ENCODE measurements at places on chromosomes 5 and 9. TPM values are rescaled to one million over a fixed set of nuclear protein-coding genes. Genes with fewer than 3 reads are reported as not detected.

Gene CRHBP
- total RNA-seq: not detected

Gene SLC36A3
- total RNA-seq: not detected

Gene SLC34A3
- not detected for total RNA-seq

GRCh38 chr9:34334337-34334824 lies 5.0 kb downstream of the NUDT2 start:
- no peak for DNase-seq

DNA sequence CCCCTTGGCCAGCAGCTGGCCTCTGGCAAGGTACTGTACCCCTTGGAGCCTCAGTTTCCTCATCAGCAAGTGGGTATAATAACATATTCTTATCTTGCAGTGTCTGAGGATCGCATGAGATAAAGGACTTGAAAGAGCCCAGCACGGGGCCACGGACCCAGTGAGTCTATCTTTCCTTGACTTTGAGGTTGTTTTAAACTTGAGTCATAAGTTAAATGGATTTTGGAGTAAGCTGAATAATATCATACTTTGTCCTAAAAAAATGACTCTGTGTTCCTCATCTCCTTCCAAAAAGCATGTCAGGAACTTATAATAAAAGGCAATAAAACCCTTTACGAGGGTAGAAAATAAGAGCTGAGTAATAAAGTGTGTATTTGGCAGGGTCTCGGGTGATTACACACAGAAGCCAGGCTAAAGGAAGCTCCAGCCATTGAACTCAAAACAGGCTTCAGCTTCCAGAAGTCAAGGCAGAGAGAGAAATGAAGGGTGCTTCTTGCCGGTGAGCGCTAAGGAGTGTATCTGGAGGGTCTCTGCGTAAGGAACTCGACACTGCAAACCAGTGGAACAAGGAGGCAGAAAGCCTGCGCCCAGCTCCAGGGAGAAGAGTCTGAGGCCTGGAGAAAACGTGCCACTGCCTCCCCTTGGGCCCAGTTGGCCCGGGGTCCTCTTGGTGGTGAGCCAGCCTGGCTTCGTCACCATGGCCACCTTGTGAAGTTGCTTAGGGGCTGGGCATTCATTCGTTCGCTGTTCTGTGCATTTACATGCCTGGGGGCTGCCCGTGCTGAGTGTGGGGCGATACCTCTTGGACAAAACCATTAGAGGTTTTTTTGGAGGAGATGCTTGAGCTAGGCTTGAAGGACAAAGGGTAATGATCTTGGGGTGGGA lies 72.4 kb upstream of the PHYKPL start:
- no peak for DNase-seq

DNA sequence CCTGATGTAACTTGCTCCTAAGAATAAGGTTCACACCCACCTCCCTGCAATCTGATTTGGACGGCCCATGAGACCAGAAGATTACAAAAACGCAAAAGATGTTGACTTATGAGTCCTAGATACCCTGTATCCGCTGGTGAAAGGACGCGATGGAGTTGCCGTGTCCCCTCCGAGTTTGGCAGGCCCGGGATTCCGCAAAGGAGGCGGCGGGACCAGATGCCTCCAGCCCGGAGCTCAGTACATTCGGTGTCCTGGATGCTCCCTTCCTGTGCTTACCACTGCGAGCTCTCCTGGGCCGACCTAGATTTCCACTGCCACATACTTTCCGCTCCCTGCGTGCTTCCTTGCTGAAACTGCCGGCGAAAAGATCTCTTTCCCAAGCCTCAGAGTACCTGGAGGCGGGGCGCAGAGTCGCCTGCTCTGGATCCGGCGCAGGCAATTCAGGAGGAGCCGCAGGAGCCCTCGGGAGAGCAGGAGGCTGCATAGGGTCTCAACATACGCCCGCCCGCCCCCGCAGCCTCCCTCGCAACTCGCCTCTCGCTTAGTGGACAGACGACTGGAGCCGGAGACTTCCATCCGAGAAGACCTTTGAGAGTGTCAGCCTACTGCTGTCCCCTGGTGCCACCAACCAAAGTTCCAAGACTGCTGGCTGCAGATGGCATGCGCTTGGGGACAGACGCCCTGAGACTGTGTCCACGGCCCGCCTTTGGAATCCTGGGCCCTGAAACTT lies 39.8 kb downstream of the ANXA2R start:
- DNase-seq: no peak
